Pulmonary artery endothelial cell (primary cell): ENCODE measurements at places on chromosomes 7 and 10. TPM values are rescaled to one million over a fixed set of nuclear protein-coding genes. Genes with fewer than 3 reads are reported as not detected.

Gene CTAGE4
- total RNA-seq: 0.07 and 0.18 TPM in 2 replicates

DNA sequence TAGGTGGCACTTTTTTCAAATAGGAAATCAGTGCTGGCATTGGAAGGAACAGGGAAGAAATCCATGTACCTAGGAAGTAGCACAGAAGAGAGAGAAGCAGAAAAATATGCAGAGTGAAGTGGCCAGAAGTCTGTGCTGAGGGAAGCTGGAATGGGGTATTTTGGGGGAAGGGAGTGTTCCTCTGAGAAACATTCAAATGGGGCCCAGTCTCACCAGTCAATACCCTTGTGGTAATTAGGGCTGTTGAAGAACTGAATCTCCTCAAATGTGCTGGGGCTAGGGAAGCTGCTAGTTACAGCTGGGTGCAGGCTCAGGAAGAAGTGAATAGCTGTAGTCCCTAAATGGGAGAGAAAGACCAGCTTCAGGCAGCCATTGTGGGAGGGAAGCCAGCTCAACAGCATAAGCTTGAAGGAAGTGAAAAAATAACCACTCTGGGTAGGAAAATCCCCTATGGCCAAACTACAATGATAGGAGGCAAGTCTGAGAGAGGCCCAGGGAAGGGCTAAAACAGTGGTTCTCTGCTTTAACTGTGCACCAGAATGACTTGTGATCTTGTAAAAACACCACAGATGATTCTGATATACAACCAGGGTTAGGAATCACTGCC lies 7.6 kb downstream of the NDST2 start:
- no peak for DNase-seq

Gene ZNF783
- 3.5 and 5.6 TPM in 2 replicates for total RNA-seq

GRCh38 chr7:103805346-103805745 lies 184.1 kb downstream of the RELN start:
- DNase-seq: no peak

Gene LBX1
- total RNA-seq: not detected in 2 replicates

- DNase-seq: no peak
Measured at GRCh38 chr10:35112571-35112970, 14.1 kb upstream of the CREM start.

DNA sequence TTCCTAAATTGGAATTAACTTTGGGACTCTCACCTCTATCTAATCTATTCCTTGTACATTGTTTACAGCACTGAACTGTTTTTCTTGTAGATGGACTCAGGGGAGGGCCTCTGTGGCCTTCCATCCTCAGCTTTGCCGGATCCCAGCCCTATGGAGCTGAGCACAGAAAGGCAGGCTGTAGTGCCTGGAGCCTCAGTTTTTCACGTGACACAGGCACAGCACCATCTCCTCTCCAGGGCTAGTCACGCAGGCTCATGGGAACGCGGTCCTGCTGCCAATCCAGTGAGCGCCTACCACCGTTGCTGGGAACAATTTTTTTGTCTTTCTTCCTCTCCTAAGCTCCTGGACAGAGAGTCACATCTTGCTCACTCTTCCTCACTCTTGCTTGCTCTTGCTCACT lies 75.6 kb upstream of the DDC start:
- DNase-seq: no peak

DNA sequence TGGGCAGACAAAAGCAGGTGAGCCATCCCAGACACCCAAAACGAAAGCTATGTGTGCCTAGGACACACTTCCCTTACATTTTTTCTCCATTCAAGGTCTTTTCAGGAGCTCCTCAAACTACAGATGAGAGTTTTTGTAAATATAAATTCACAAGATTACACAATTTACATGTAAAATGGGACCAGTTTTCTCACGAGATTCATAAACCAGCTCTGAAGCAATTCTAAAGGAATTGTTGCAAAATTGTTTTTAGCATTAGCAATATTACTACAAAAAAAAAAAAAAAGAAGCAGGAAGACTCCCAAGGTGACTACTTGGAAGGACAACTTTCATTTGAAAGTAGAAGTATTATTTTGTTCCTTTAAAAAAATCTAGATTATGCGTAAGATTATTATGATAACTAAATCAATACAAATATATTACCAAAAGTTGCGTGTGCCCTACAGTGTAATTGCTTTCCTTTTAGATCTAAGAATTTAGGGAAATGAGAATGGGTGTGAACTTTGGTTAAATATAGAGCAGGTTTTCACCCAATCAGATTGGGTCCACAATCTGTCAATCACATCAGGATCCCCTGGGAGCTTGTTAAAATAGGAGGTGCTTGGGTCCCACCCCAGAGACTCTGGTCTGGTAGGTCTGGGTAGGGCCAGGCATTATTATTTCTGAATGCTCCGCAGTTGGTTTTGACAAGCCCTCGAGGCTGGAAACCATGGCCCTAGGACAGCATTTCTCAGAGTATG lies 72.2 kb downstream of the TBXAS1 start:
- DNase-seq: no peak

- no peak for DNase-seq
Measured at GRCh38 chr7:47647181-47647917, 65.4 kb upstream of the TNS3 start.

DNA sequence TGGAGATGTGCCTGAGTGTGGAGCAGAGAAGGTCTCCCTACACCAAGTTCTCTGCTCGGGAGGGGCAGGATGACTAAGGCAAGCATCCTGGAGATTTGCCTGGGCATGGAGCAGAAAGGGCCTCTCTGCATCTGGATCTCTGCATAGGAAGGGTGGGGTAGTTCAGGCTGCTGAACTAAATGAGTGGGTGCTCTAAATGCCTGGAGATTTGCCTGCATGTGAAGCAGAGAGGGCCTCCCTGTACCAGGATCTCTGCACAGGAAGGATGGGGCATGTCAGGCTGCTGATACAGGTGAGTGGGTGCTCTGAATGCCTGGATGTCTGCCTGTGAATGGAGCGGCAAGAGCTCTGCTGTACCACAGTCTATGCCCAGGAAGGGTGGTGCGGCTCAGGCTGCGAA lies 680.7 kb downstream of the SUGCT start:
- DNase-seq: no peak
